Placental pericyte (primary cell): ENCODE measurements at places on chromosomes 1 and 21. TPM values are rescaled to one million over a fixed set of nuclear protein-coding genes. Genes with fewer than 3 reads are reported as not detected.

NKAIN1 gene
- total RNA-seq, result 1.4 TPM in 1 of 2 replicates, not detected in the other

PRDM15 gene
- total RNA-seq, result 4.6 and 7.2 TPM in 2 replicates

NID1 gene
- total RNA-seq, result 145 and 154 TPM in 2 replicates

LINGO4 gene
- total RNA-seq, result not detected in 2 replicates

NSL1 gene
- 15.3 and 32.1 TPM in 2 replicates for total RNA-seq

LCE2D gene
- not detected in 2 replicates for total RNA-seq

SLAMF7 gene
- not detected in 2 replicates for total RNA-seq

ATXN7L2 gene
- total RNA-seq, result 2.0 and 4.0 TPM in 2 replicates

TAS1R2 gene
- not detected in 2 replicates for total RNA-seq

HSD3B1 gene
- not detected in 2 replicates for total RNA-seq

TRIM45 gene
- total RNA-seq, result 0.88 and 1.4 TPM in 2 replicates

KCNJ15 gene
- total RNA-seq, result 1.8 and 6.0 TPM in 2 replicates

EPB41 gene
- total RNA-seq, result 4.4 and 56.7 TPM in 2 replicates

ETV3 gene
- 14.7 and 22.8 TPM in 2 replicates for total RNA-seq

LAMTOR5 gene
- 65.9 and 73.2 TPM in 2 replicates for total RNA-seq

CD34 gene
- total RNA-seq, result 0.14 TPM in 1 of 2 replicates, not detected in the other

CAMK2N1 gene
- total RNA-seq, result 6.3 and 24.1 TPM in 2 replicates

CELA2A gene
- total RNA-seq, result 0.44 TPM in 1 of 2 replicates, not detected in the other

AIDA gene
- total RNA-seq, result 40.9 and 78.9 TPM in 2 replicates

ST6GALNAC3 gene
- total RNA-seq, result 0.57 TPM in 1 of 2 replicates, not detected in the other

MNDA gene
- total RNA-seq, result not detected in 2 replicates

OR2T35 gene
- not detected in 2 replicates for total RNA-seq

BRINP3 gene
- total RNA-seq, result not detected in 2 replicates

AK4 gene
- 0.88 and 1.7 TPM in 2 replicates for total RNA-seq

ZMYND12 gene
- total RNA-seq, result 0.14 and 0.66 TPM in 2 replicates
